ENCODE measurements at places on chromosomes 3 and 15.

DNA sequence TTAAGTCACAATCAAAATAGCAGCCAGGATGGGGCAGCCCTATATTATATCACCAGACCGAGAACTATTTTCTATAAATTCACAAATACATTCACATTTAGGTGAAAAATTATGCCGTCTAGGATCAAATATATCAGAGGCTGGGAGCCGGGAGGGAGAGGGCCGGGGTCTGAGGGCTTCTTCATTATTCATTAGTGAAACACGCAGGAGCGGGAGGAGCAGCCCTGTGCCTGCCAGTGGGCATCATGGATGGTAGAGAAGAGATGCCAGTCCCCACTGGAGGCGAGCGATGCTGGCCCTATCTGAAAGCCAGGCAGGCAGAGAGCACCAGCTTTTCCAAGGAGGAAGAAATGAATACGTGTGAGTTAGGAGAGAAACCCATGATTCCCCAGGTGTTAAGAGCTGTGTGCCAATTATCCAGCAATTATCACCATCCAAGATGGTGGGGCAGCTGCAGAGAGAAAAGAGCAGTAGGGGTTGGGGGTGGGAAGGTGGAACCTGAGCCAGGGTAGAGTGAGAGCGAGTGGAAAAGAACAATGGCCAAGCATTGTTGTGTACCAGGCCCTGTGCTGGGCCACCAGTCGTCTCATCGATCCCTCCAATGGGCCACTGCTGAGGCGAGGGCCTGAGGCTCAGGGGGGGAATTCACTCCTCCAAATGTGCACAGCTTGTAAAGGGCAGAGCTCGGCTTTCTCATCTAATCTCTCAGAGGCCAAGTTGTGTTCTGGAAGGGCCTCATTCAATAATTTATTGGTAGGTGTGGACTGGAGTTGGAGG lies 261.3 kb upstream of the TLE3 start:
- DNase-seq: no peak

GRCh38 chr3:171219258-171219657 lies 192.7 kb upstream of the SLC2A2 start:
- no peak for DNase-seq

- no peak for DNase-seq
Measured at GRCh38 chr3:25834346-25834745, 44.5 kb downstream of the OXSM start.

- DNase-seq: no peak
Measured at GRCh38 chr15:65923264-65923663, 54.0 kb downstream of the RAB11A start.

- DNase-seq: no peak
Measured at GRCh38 chr15:39887832-39888231, 32.2 kb downstream of the GPR176 start.

Measured in NCI-H345 (cell line).